ENCODE measurements at places on chromosomes 6 and 20. TPM values are rescaled to one million over a fixed set of nuclear protein-coding genes. Genes with fewer than 3 reads are reported as not detected.

GRCh38 chr6:130065609-130066156 lies 47.3 kb downstream of the L3MBTL3 start:
- DNase-seq, result no peak

DNA sequence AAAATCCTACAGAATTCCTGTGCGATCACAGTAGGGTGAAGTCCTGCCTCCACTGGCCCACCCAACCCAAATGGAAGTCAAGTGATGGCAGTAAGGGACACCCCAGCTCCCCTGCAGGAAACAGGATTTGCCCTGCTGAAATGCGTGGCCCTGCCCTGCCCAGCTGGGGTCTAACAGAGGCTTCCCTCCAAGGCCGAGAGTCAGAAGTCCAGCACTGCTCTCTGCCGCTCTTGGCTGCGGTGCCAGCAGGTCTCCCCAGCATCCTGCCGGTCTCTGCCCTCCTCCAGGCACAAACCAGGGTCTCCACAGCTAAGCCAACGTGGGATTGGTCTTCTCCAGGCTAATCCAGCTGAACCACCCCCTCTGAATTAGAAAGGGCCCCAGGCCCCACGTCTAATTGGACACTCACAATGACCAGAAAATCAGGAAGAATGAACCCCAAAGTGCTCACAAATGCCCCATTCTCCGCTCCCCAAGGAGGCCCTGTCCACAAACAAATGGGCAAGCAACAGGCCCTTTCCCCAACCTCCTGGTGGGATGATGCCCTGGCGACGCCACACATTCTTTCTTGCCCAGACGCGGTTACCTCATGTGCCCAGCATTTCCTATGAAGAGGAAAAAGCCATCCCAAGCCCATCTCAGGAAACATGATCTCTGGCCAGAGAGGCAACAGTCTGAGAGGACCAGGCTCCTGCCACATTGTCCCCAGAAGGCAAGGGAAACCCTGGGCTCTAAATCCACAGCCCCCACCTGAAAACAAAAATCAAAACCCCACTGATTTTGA lies 117.2 kb downstream of the BANF2 start:
- no peak for DNase-seq

DNA sequence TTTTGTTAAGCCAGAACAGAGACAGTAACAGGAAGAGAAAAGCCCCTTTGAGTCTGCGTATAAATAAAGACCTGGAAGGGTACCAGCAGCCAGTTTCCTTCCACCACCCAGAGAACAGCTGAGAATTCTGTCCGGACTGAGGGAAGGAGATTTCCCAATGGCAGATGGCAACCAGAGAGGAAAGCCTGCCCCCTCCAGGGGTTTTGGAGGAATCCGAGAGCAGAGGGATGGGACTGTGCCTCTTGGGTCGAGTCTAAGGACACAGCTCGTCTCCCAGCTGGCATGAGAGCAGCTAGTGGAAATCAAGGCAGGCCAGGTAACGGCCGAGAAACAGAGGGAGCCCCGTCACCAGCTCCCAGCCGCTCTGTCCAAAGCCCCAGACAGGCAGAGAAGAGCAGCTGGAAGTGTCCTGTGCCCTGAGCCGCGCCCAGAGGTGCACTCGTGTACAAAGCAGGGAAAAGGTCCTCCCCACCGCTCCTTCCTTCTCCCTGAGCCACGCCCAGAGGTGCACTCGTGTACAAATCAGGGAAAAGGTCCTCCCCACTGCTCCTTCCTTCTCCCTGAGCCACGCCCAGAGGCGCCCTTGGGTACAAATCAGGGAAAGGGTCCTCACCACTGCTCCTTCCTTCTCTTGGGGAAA lies 134.0 kb upstream of the SNX9 start:
- DNase-seq, result no peak

GRCh38 chr20:58877050-58877975 lies 24.8 kb downstream of the GNAS start:
- DNase-seq, result no peak

GRCh38 chr6:43887340-43887858 lies 117.4 kb downstream of the VEGFA start:
- no peak for DNase-seq

DNA sequence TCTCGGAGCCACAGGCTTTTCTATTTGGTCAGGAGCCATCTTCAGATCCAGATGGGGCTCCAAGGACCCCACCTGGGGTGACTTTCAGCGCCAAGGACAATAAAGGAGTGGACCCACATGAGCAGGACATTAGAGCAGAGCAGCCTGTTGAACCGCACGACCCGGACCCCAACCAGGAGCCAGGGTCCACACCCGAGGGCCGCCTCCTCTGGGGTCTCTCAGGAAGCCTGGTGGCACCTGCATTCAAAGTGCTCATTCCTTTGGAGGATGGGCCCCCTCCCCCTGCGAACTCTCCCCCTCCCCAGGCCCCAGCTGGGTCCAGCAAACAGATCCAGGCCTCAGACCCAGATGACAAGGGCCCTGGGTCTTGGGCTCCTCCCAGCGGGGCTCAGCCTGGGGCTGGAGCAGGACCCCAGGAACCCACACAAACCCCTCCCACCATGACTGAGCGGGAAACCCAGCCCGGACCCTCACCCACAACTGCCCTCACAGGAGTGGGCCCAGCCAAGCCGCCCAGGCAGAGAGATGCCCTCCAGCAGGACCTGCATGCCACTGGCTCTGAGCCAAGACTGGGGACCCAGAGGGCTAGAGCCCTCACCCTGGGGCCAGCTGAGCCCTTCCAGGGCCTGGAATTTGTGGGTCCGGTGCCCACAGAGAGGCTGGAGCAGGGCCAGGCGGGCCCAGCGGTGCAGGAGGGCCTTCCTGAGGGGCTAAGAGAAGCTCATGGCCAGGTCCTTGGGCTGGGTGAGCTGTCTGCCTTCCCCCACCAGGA lies 23.9 kb downstream of the RAB44 start:
- no peak for DNase-seq

DNA sequence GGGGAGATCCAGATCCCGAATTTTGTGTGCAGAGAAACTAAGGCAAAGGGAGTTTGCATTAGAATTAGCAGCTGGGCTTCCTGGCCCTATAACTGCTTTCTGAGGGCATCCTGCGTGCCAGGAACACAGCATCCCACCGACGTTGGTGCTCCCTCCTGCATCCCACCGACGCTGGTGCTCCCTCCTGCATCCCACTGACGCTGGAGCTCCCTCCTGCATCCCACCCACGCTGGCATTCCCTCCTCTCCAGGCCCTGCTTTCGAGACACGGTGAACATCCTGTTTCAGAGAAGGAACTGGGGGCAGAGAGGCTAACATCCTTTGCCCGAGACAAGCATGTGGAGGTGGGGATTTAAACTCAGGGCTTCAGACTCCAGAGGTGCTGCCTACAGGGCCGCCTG lies 44.4 kb downstream of the DACT2 start:
- no peak for DNase-seq

GRCh38 chr20:18832546-18833200 lies 19.1 kb downstream of the SCP2D1 start:
- no peak for DNase-seq

The THEMIS gene
- polyA plus RNA-seq, result 0.04 TPM

GRCh38 chr6:111841822-111842221 lies 31.4 kb downstream of the FYN start:
- no peak for DNase-seq

The REM1 gene
- polyA plus RNA-seq, result 0.60 TPM

GRCh38 chr20:63156221-63156671 lies 59.7 kb downstream of the YTHDF1 start:
- DNase-seq, result no peak

The PNPLA1 gene
- polyA plus RNA-seq, result 3.0 TPM

DNA sequence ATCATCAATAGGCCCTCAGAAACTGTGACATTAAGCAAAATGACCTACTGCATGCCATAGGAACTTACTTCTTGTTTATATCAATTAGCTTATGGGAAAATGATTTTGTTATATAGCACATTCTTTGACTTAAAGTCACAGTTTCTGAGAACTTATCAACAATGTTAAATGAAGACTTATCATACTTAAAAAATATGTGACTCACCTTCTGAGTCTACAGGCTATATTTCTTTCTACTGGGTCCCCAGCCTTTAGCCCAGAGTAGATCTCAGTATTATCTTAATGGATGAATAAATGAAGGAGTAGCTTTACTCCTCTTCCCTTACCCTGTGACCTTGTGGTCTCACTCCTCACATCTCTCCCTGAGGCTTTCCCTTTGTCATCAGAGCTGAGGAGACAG lies 180.2 kb downstream of the MAFB start:
- DNase-seq, result no peak

GRCh38 chr6:137265561-137266308 lies 46.5 kb upstream of the IFNGR1 start:
- DNase-seq, result no peak

The GSTA1 gene
- 1.5 TPM for polyA plus RNA-seq

The ALDH5A1 gene
- 30.0 TPM for polyA plus RNA-seq

DNA sequence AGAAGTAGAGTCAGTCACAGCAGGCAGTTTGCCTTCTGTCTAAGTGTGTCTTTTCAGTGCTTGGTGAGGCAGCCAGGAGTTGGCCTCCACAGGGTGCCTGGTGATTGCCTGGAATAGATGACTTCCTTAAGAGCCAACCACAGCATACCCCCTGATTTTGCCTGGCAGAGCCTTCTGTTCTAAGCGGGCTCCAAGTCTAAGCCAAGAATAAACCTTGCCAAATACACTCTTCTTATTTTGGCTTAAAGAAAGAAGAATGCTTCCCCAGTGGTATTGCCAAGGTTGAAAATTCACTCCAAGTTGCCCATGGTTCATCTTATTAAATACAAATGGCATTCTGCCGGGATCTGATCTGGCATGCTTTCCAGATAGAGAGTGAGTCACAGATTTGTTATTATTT lies 1424.8 kb upstream of the EYS start:
- DNase-seq, result no peak

The NCOA6 gene
- polyA plus RNA-seq, result 53.8 TPM

The ROS1 gene
- 0.16 TPM for polyA plus RNA-seq

The IL17F gene
- 0.33 TPM for polyA plus RNA-seq

- DNase-seq, result no peak
Measured at GRCh38 chr6:24010133-24010532, 115.9 kb upstream of the NRSN1 start.

- DNase-seq, result no peak
Measured at GRCh38 chr6:148461986-148462577, 119.4 kb downstream of the SASH1 start.

GRCh38 chr6:57029213-57029612 lies 17.3 kb upstream of the KIAA1586 start:
- no peak for DNase-seq

DNA sequence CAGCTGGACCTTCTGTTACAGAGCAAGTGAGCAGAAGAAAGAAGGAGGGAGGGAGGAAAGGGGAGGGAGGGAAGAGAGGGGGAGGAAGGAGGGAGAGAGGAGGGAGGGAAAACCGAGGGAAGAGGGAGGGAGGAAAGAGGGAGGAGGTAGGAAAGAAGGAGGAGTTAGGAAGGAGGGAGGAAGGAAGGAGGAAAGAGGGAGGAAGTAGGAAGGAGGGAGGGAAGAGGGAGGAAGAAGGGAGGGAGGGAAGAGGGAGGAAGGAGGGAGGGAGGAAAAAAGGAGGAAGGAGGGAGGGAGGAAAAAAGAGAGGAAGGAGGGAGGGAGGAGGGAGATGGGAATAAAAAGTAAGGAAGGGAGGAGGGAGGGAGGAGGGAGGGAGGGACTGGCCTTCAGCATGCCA lies 191.8 kb downstream of the SYNDIG1 start:
- no peak for DNase-seq

The EDN3 gene
- 5.9 TPM for polyA plus RNA-seq

The HCK gene
- 2.2 TPM for polyA plus RNA-seq

DNA sequence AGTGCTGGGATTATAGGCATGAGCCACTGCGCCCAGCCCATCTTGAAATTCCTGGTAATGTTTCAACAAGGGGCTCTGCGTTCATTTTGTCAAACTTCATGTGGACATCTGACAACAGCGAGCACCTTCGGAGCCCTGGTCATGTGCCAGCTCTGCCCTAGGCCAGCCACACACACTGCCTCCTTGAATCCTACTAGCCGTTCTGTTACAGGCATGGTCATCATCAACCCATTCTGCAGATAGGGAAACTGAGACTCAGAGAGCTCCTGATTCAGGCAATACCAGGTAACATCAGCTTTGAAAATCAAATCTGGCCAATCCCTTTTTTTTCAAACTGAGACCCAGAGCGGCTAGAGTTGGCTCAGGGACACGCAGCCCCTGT lies 41.3 kb downstream of the RBM38 start:
- no peak for DNase-seq

GRCh38 chr6:32112431-32112980 lies 3.4 kb upstream of the TNXB start:
- no peak for DNase-seq

The SEL1L2 gene
- 0.39 TPM for polyA plus RNA-seq

- DNase-seq, result no peak
Measured at GRCh38 chr20:57464642-57465211, 60.2 kb downstream of the CTCFL start.

Measured in right renal cortex interstitium (tissue), 3 donors.